Stimulated activated CD8-positive, alpha-beta memory T cell treated with anti-CD3 and anti-CD28 coated beads, Interleukin-7, amount 100 ng/mL, for 24 hours (primary cell): ENCODE measurements at places on chromosomes 12 and 14.

- DNase-seq: no peak
Observed at GRCh38 chr12:103308396-103308795, 187.4 kb downstream of the C12orf42 start.

GRCh38 chr12:40225984-40226602 lies 1.3 kb downstream of the LRRK2 start:
- no peak for DNase-seq

DNA sequence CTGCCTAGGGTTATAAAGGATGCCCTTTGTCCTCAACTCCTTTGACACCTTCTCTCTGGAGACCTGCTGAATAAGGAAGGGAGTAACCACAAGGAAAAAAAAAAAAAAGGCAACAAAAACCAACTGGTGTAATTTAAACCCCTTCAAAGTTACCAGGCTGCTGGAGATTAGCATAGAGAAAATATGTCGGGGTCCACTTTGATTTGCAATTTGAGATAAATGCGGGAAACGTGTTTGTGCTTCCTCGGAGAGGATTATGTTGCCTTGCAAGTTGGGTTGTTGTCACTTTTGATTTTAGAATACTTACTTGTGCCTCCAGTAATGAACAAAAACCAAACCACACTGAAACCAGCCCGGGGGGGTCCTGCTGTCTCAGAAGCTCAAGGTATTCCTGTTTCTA lies 200.2 kb upstream of the MYL2 start:
- DNase-seq: no peak

DNA sequence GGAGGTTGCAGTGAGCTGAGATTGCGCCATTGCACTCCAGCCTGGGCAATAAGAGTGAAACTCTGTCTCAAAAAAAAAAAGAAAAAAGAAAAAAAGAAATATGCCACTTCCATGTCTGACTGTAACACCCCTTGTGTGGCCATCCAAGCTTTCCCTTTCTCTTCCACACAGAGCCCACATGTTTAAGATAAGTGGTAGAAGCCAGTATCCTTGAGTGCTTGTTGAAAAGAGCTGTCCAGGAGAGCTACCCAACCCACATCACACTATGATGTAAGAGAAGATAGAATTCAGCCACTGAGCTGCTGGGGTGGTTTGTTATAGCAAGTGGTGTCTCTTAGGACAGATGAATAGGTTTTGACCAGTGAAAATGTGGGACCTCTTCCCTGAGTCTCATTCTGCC lies 82.1 kb downstream of the ZNF664 start:
- DNase-seq: no peak

- no peak for DNase-seq
Observed at GRCh38 chr12:51752234-51752889, 96.2 kb downstream of the FIGNL2 start.

GRCh38 chr12:2347844-2348481 lies 295.2 kb downstream of the CACNA1C start:
- no peak for DNase-seq

DNA sequence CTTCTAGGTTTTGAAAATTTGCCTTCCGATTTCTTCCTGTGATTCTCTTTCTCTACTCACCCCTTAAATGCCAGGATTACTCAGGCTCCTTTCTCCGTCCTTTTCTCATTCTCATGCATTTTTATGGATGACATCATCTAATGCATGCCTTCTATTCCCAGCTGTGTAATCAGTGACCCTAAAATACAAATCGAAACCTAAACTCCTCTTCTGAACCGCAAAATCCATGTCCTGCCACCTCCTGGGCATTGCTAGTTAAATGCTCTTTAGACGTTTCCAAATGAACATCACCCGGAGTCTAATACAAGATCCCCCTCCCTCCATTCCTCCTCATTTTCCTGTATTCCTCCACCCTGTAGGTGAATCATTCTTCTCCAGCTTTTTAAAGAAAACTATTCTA lies 1703.1 kb upstream of the FLRT2 start:
- no peak for DNase-seq

DNA sequence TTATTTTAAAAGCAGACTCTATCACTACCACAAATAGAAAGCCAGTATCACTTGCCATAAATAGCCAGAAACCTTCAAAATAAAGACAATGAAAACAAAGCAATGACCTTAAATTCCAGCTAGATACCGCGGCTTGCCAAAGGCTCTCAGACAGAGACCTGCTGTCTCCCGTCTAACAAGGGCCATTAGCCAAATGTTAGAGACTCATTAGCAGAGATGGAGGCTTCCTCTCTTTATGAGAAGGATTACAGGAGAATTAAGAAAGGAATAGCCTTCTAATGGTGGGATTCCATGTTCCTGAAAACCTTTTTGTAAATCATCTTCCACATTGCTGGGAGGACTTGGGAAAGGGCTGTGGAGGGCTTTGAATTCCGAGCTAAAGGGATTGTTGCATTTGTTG lies 206.7 kb downstream of the AACS start:
- no peak for DNase-seq

DNA sequence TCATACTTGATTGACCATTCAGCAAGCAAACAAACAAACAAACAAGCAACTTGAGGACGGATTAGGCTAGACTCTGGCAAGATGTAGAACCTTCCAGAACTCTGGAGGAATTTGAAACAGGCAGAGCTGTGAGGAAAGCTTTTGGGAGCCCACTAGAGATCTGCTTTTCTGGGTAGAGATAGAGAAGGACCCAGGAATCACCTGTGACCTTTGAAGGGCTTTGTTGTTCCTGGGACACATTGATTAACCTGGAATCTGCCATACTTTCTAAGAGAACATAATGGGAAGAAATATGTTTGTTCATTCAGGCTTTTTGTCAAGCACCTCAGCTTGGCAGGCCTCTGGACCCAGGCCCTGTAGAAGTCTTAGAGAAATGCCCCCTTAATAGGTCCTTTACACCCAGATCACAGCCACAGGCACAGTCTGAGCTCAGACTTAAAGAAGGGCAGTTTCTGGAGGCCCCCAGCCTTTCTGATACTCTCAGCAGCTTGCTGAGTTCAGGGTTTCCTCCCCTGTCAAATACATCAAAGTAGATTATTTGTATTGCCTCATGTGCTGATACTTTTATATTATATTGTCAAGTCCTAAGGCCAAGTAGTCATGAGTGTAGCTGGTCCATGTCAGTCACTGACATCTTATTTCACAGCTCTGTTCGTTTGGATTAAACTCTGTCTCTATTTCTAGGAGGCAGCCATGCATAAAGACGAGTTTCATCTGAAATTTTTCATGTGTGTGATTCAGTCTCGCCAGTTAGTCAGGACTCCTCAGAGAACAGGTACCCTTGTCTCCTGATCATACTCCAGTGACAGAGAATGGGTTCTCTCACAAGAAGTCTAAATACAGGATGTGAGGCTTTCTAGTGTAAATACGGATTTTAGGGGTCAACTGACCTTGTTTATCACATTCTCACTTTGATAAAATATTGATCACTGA lies 1.1 kb upstream of the SENP1 start:
- no peak for DNase-seq

- DNase-seq: no peak
Observed at GRCh38 chr12:123142921-123143735, 7.8 kb downstream of the PITPNM2 start.

DNA sequence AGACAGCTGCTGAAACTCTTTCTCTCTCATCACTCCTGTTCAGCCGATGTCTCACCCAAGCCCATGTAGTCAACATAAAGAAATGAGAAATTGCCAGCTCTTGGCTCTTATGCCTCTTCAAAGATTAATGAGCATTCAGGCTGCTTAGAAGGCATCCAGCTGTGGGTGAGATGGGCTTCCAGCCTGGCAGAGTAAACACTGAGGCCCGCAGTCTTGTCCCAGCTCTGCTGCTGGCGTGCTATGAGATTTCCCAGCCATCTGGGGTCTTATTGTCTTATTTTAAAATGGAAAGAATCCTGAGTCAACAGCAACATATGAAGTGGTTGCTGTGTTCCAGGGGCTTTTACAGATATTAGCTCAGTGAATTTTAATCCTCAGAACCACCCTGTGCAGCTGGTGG lies 12.6 kb downstream of the RXYLT1 start:
- DNase-seq: no peak

DNA sequence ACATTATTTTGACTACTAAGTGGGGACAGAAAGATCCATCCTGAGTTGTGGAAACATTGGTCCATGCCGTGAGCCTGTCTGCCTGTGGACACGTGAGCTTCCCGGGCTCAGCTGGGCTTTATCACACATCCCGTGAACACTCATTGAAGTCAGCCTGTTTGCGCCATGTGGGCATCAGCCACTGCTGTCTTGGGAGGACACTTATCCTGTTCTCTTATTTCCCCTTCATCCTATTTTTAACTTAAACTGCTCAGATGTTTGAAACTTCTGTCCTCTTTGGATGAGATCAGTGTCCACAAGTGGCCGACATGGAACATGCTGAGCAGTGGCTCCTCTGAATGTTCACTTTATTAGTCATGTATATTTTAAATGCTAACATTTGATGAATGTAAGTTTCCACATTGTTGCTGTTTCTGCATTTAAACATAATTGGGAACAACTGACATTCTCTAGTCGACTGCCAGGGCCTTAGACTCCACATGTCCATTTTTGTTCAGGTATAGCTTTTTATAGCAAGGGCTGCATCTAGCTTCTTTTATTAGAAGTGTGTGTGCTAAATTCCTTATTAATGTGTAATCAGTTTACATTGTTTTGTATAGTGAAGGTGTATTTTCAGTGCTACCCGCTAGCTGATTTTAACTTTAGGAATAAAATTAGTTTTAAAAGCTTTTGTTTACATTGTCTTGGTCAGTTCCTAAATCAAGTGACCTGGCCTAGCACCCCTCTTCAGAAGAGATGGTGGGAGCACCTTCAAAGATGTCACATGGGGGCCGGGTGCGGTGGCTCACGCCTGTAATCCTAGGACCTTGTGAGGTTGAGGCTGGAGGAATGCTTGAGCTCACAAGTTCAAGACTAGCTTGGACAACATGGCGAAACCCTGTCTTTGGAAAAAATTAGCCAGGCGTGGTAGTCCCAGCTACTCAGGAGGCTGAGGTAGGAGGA lies 24.0 kb downstream of the RNF34 start:
- DNase-seq: no peak

DNA sequence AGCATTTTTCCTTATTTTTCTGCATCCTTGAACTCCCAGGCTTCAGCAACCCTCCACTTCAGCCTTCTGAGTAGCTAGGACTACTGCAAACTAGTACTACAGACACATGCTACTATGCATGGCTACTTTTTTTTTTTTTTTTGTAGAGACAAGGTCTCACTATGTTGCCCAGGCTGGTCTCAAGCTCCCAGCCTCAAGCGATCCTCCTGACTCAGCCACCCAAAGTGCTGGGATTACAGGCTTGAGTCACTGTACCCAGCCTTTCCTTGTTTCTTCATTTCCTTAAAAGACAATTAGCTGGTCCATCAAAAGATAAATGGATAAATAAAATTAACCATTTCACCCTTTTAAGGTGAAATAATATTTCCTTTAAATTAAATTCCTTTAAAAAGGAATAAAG lies 205.8 kb downstream of the SPTSSA start:
- no peak for DNase-seq

- no peak for DNase-seq
Observed at GRCh38 chr12:132324173-132324572, 5.2 kb downstream of the GALNT9 start.

DNA sequence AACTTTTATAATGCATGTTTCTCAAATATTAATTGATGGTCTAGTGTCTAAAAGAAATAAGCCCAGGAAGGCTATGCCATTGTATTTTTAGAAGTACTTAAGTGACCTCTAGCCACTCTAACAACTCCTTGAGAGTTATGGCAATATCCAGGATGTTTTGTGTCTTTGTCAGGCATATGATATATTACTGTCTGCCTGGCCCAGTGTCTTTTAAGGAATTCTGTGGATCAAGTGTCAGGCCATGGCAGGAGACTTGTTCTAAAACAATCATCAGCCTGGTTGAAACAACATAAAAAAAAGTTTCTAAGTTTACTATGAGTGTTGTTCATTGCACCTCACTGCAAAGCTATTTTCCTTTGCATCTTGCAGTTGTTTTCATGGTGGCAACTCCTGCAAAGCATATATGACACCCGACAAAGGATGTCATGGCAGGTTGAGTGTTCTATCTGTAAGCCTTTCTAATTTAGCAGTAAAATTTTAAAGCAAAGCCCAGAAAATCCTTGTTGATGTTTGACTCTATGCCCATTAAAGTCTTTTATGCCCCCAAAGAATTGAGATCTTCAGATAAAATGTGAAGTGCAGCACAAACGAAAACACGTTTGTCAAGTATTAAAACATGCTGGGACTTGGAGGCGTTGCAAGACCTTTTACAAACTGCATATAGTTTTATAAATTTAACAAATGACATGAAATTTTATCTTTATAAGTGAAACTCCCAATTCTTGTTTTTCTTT lies 89.5 kb upstream of the SLC38A2 start:
- no peak for DNase-seq

DNA sequence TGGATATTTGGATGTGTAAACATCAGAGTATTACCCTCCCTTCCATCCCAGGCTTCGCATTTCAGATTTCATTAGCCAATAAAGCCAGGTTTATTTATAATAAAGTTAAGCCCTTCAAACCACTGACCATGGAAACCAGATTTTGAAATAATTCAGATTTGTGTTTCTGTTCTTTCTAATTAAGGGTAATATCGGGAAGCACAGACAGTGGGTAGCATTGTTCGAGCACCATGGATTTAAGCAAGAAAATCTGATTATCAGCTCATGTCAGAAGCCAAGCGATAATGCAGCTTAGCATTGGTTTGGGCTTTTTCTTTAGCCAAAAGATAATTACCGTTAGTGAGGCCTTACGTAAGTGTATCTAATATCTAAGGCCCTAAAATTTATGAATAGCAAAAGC lies 116.1 kb downstream of the C12orf42 start:
- no peak for DNase-seq

DNA sequence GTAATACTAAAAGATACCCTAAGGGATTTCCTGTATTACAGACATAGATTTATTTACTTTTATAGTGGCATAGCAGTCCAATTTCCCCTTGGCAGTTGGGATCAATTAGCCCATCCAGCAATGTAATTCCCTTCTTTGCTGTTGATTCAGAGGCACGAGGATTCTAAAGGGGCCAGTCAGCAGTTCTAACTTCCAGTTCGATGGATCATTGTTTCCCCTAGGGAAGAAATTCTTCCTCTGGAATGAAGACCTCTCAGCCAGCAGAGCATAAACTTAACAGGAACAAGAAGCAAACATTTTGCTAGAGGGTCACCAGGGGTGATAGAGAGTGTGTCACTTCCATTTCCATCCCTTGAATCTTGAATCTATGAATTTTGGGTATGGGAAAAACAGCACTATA lies 395.7 kb upstream of the NOVA1 start:
- DNase-seq: no peak
